ENCODE measurements at places on chromosomes 12 and 14.

GRCh38 chr14:71261206-71261605 lies 353.9 kb downstream of the PCNX1 start:
- DNase-seq, result no peak

- DNase-seq, result no peak
Measured at GRCh38 chr12:124592050-124592449, 24.6 kb upstream of the NCOR2 start.

- DNase-seq, result no peak
Measured at GRCh38 chr12:87467936-87468335, 561.3 kb downstream of the C12orf50 start.

DNA sequence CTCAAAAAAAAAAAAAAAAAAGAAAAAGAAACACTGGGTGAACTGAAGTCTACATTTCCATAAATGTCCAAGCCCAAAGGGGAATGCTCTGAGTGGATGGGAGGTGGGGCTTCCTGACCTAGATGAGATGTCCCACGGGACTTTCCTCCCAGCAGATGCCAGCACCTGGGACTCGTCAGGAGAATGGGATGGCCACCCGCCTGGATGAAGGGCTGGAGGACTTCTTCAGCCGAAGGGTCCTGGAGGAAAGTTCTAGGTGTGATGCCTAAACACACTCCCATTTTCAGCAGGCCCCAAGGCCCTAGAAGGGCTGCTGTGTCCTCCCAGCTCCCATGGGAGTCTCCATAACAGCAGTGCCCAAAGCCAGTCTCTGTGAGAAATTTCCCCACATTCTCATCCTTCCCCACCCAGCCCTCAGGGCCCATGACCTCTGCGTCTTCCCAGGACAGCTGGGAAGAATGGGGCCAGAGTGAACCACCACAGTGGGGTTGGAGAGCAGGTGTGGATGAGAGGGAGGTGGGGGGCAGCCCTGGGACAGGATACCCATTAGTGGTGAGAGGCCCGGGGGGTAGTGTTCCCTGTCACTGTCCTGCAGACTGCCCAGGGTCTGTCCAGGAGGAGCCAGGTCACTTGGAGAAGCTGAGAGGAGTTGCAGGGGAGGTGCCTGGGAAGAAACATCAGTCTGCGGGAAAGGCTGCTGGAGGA lies 7.1 kb upstream of the CPNE6 start:
- DNase-seq, result no peak

DNA sequence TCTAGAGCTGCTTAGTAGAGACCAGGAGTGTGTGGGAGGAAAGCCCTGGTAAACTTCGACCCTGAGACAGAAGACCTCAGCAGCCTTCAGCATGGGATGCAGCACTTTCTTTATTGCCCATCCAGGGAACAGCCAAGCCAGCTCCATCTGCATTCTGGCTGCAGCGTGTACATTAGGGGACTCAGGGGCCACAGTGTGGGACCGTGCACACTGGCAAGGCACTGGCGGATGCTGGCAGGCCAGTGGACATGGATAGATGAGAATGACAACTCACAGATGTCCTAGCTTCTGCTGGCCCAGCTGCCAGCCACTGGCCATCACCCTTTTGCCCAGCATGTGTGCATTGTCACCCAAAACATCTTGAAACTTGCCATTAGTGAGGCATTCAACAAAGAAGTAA lies 12.5 kb downstream of the PLD4 start:
- DNase-seq, result no peak

GRCh38 chr14:44814196-44814595 lies 147.6 kb downstream of the KLHL28 start:
- no peak for DNase-seq

GRCh38 chr12:88035271-88035906 lies 6.2 kb upstream of the C12orf50 start:
- peak; percentile 50 for DNase-seq

- no peak for DNase-seq
Measured at GRCh38 chr14:105939810-105940508, 413.6 kb downstream of the TMEM121 start.

GRCh38 chr12:47356129-47356700 lies 276.5 kb upstream of the AMIGO2 start:
- no peak for DNase-seq

DNA sequence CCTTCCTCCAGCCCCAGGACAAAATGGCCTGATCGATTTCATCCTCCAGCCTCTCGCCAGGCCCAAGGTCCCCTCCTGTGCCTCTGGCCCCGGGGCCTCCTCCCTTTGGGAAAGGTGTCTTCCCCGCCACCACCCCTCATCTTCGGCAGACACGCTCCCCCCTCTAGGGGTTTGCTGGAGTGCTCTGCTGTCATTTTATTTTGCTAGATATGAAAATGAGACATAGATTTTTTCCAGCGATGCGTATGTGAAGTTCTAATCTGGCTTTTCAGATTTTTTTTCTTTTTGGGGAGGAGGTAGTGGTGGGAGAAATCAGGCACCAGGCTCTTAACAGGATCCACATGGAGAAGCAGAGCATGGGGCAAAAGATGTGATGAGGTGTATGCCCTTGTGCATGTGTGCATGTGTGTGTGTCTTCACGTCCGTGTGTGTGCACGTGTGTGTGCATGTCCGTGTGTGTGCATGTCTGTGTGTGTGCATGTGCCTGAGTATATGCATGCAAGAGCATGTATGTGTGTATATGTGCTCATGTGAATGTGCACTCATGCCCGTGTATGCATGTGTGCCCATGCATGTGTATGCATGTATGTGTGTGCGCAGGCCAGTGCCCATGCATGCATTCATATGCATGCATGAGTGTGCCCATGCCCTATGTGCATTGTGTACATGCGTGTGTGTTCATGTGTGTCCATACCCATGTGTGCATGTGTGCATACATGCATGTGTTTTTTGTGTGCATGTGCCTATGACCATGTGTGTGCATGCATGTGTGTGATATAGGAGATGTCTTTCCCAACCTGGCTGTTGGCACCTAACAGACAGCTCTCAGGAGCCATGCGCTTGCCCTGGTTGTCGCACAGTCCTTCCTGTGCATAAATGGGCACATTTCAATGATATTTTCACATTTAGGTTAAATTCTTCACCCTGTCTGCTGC lies 203.0 kb downstream of the RBM19 start:
- no peak for DNase-seq

- no peak for DNase-seq
Measured at GRCh38 chr14:35400648-35401421, 3.7 kb downstream of the NFKBIA start.
